Fibroblast of skin of back (primary cell): ENCODE measurements at places on chromosomes 2 and 18.

DNA sequence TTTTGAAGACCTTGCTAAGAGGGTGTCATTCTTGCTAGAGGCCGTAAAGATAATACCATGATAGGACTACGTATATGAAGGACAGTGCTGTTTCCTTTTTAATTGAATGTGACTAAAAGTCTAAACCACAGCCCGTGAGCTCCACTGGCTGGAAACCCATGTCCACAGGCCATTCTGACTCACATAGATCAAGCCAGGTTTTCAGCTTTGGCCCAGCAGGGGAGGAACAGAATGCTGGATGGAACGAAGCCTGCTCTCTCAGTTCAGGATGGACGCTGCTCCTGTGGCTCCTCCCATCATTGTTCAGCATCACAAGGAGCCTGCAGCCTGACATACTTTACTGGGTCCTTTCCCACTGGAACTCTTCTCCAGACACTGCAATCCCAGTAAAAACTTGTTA is 47.6 kb downstream of the ALPK2 start:
- DNase-seq, result peak; percentile 98

DNA sequence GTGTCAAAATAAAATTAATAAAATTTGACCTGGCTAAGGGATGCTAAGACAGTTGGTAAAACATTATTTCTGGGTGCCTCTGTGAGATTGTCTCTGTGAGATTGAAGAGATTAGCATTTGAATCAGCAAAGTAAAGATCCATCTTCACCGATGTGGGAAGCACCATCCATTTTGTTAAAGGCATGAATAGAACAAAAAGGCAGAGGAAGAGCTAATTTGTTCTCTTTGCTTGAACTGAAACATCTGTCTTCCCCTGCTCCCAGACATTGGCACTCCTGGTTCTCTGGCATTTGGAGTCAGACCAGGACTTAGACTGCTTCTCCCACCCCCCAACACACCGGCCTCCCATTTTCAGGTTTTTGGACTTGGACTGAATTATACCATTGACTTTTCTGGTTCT is 603.8 kb upstream of the LINC00305 start:
- DNase-seq, result no peak

GRCh38 chr2:69065735-69066336 is 52.9 kb downstream of the ANTXR1 start:
- no peak for DNase-seq

- peak; percentile 55 for DNase-seq
Measured at GRCh38 chr2:37365669-37366068, 21.2 kb downstream of the QPCT start.

GRCh38 chr2:110790907-110791306 is 58.5 kb downstream of the ACOXL start:
- no peak for DNase-seq

DNA sequence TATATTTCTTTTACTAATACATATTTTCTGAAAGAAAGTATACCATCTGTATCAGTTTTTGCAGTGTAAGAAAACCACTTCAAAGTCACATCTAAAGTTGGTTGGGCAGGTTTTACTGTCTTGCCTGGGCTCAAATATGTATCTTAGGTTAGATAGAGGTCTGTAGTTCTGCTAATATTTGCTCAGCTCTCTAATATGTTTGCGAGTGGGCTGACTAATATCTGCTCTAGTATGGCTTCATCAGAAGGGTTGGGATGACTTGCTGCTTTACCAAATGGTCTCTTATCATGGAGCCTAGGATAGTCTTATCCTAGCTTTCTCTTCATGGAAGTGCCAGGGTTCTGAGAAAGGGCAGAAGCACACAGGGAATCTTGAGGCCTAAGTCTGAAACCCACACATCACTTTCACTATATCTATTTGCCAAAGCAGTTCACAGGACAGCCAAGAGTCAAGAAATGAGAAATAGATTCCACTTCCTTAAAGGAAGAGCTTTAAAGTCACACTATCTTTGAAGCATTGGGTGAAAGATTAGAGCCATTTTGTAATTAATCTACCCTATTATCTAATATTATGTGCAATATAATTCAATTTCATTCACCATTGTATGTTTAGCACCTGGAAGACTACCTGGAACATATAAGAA is 610.0 kb downstream of the KCNJ3 start:
- DNase-seq, result no peak

DNA sequence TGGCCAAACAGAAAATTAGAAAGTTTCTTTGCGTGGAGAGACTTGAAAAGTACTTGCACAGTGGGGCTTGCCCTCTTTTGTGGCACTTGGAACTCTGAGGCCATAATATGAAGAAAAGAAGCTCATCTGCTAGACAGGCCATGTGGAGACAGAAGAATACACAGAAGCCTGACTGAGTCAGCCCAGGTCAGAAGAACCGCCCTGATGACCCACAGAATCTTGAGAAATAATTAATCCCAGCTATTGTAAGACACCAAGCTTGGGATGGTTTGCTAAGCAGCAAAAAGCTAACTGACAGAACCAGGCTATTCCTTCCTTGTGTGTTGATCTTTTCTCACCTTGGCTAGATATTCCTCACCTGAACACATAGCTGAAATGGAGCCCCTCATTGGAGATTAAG is 33.7 kb downstream of the G6PC2 start:
- DNase-seq, result no peak

DNA sequence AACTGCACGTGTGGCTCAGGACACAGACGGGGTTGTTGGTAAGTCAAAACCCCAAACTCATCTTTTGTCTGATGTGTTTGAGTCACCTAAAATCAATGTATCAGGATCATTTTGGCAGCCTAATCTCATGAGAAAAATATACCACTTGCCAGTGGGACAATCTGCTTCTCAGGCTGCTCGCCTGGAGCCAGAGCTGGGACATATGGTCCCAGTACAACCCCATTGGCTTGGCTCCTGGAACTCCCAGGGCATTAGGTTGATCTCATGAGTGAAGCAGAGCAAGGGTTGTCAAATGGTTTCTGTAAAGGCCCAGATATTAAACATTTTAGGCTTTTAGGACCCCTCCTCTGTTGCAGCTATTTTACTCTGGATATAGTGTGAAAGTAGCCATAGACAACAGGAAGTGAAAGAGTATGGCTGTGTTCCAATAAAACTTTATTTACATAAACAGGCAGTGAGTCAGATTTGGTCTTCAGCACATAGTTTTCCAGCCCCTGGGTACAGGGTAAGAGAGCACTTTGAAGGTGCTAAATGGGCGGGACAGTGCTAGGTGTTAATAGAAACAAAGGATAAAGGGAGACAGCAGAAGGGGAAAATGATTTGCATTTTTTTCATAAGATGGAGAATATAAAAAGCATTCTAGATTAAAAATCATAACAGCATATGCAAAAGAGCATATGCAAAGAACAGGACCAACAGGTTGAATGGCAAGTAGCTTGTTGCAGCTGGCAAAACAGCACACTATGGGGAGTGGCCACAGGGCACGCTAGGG is 290.8 kb downstream of the KCNS3 start:
- no peak for DNase-seq

- peak; percentile 35 for DNase-seq
Measured at GRCh38 chr18:45553723-45554388, 61.4 kb upstream of the SLC14A2 start.

GRCh38 chr2:75464348-75464946 is 96.3 kb downstream of the EVA1A start:
- peak; percentile 37 for DNase-seq

DNA sequence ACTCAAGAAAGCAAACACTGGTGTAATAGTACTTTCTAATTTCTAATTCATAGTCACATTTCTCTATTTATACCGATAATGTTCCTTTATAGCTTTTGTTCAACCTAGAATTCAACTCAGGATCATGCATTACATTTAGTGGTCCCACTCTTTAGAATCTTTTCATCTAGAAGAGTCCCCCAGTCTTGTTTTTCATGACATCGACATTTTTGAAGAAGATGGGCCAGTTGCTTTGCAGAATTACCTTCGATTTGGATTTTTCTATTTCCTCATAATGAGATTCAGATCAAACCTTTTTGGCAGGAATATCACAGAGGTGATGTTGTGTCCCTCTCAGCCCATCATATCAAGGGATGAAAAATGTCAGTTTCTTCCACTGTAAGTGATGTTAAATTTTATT is 35.3 kb downstream of the KIAA2012 start:
- DNase-seq, result no peak

DNA sequence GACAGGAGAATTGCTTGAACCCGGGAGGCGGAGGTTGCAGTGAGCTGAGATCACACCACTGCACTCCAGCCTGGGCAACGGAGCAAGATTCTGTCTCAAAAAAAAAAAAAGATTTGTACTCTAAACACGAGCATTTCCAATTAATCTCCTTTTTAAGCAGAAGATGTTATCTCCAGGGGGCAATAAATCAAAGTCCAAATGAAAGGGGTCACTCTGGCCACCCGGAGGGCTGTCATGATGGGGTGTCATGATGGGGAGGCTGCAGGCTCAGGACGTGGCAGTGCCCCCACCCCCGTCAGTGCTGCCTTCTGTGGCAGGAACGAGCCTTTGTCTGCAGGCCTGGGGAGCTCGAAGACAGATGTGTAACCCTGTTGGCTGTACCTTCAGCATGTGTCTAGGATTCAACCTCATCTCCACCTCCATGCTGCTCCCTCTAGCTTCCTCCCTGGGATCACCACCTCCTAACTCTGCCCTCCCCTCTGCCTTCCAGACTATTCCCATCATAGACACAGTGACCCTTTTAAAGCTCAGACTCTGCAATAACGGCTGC is 76.9 kb upstream of the YWHAQ start:
- no peak for DNase-seq

- no peak for DNase-seq
Measured at GRCh38 chr2:153004627-153005026, 286.2 kb downstream of the ARL6IP6 start.

GRCh38 chr2:101961338-101962191 is 30.2 kb upstream of the IL1R2 start:
- peak; percentile 51 for DNase-seq

- no peak for DNase-seq
Measured at GRCh38 chr2:30270166-30270565, 38.8 kb downstream of the LBH start.

GRCh38 chr2:20334605-20335203 is 15.9 kb downstream of the PUM2 start:
- DNase-seq, result no peak
